ENCODE measurements at places on chromosomes 12 and 14.

DNA sequence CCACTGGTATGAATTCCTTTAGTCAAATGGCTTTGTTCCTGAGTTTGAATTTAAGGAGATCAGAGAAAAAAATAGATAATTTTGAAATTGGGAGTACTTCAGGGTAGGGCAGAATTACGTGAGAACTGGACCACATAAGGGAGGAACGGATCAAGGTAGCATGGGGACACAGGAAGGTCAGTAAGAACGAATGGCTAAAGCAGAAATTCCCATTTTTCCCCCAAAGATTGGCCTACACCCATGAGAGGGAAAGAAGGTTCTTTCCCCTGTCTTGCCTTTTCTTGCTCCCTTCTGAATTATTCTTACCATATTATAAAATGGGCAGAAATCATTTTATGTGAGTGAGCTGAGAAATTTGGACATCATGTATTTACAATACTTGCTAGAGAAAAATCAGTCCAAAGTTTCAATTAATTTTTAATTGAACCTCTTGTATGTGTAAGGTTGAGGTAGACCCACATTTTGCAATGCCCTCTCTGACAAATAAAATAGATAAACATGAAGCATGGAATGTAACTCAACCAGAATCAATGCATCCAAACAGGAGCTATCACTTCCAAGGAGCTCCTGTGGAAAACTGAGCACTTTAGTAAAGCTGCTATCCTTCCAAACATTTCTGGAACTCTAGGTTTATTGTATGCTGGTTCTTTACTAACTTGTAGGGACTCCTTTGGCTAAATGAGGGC, 93.8 kb downstream of the KIF21A start:
- DNase-seq: no peak

DNA sequence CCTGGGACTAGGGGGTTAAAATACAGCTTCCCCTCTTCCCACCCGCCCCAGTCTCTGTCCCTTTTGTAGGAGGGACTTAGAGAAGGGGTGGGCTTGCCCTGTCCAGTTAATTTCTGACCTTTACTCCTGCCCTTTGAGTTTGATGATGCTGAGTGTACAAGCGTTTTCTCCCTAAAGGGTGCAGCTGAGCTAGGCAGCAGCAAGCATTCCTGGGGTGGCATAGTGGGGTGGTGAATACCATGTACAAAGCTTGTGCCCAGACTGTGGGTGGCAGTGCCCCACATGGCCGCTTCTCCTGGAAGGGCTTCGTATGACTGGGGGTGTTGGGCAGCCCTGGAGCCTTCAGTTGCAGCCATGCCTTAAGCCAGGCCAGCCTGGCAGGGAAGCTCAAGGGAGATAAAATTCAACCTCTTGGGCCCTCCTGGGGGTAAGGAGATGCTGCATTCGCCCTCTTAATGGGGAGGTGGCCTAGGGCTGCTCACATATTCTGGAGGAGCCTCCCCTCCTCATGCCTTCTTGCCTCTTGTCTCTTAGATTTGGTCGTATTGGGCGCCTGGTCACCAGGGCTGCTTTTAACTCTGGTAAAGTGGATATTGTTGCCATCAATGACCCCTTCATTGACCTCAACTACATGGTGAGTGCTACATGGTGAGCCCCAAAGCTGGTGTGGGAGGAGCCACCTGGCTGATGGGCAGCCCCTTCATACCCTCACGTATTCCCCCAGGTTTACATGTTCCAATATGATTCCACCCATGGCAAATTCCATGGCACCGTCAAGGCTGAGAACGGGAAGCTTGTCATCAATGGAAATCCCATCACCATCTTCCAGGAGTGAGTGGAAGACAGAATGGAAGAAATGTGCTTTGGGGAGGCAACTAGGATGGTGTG, 1.9 kb downstream of the GAPDH start:
- DNase-seq: no peak

DNA sequence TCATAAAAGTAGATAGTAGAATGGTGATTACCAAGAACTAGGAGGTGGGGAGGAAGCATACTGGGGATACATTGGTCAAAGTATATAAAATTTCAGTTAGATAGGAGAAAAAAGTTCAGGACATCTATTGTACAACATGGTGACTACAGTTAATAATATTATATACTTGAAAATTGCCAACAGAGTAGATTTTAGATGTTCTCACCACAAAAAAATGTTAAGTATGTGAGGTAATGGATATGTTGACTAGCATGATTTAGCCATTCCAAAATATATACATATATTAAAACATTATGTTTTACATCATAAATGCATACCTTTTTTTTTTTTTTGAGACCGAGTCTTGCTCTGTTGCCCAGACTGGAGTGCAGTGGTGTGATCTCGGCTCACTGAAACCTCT, 31.0 kb downstream of the TMEM116 start:
- DNase-seq: no peak

GRCh38 chr14:97517566-97518234, 720.5 kb downstream of the VRK1 start:
- DNase-seq: no peak

DNA sequence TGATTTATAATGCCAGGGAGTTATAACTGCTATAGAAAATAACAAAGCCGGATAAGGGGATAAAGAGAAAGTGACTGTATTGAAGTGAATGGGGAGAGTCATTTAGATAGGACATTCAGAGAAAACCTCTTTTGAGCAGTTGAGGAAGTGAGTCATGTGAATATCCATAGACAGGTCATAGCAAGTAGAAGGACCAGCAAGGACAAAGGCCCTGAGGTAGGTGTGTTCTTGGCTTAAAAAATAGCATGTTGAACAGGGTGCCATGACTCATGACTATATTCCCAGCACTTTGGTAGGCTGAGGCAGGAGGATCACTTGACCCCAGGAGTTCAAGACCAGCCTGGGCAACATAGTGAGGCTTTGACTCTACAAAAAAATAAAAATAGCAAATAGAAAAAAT, 51.5 kb upstream of the RAP1B start:
- DNase-seq: no peak

DNA sequence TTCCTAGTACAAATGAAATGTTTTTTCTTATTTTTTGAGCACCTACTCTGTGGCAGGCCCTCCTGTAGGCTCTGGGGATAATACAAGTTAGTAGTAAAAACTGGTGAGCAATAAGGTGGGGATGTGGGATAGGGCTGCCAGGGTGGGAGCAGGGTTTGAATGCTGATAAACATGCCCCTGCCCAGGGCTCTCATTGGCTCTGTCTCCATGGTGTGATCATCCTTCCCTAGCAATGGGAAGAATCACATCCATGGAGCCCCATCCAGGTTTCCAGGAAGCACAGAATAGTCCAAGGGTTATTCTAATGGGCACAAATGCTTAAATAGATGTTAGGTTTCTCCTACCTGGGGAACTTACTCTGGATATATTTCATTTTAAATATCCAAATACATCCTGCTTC, 45.5 kb downstream of the GIT2 start:
- no peak for DNase-seq

DNA sequence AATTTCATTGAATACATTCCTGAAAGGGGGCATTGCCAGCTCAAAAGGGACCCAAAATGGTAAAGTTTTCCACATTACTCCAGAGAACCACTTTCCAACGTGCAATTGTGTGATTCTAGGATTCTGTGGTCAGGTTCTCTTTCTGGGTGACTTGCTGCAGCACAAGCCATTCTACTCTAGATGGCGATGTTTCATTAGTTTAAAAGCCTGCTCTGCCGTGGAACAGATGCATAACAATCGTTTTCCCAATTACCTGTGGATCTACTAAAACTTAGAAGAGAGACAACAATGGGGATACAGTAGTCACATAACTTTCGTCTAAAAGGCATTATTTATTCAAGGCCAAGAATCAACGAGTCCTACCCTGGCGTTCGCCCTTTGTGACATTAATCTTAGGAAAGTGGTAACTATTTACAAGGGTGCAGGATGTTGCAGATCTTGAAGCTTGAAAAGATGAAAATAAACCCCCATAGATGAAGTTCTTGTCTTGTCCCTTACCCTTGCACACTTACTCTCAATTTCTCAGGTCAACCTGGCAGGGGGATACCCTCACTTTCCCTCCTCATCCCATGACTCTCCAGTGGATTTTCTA, 400.9 kb downstream of the SNAPC1 start:
- peak; percentile 24 for DNase-seq

- no peak for DNase-seq
These were observed 23.5 kb upstream of the PPFIBP1 start for GRCh38 chr12:27500546-27500945.

GRCh38 chr12:119621878-119622277, 28.3 kb downstream of the TMEM233 start:
- no peak for DNase-seq

- DNase-seq: no peak
These were observed 336.8 kb upstream of the RGS6 start for GRCh38 chr14:71595441-71595840.

DNA sequence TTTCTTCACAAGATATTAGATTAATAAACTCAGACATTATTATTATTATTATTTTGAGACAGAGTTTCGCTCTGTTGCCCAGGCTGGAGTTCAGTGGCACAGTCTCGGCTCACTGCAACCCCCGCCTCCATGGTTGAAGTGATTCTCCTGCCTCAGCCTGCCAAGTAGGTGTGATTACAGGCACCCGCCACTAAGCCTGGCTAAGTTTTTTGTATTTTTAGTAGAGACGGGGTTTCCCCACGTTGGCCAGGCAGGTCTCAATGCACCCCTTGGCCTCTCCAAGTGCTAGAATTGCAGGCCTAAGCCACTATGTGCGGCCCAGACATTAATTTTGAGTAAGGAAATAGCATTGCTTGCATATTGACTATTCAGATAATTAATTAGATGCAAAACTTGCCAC, 554.9 kb upstream of the LRFN5 start:
- DNase-seq: no peak

DNA sequence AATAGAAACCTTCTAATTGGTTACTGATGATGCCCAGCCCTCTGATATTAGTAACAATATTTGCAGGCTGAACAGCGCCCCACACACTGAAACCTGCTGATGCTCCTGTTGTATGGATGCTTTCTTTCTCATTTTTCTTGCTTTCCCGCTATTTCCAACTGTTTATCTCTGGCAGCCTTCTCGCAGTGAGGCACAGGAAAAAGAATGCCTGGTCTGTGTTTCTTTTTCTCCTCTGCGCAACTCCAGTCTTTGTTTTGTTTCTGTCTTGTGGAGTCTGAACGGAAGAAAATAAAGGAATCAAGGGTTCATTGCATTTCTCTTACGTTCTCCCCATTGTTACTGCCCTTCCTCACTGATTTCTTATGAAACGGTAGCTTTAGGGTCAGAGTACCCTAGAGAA, 451.2 kb downstream of the EGLN3 start:
- DNase-seq: no peak

GRCh38 chr14:79820866-79821535, 390.3 kb downstream of the DIO2 start:
- DNase-seq: no peak

- DNase-seq: no peak
These were observed 435.4 kb upstream of the STXBP6 start for GRCh38 chr14:25485381-25485780.

All from CD4-positive, CD25-positive, alpha-beta regulatory T cell (primary cell).